ENCODE measurements at places on chromosomes 4 and X.

- DNase-seq, result no peak
Measured at GRCh38 chr4:89836897-89837384, at the start of gene SNCA. SNCA (minus strand) TSS chr4:89837161; CDS start chr4:89835667, 1,494 bp downstream.

- no peak for DNase-seq
Measured at GRCh38 chr4:183515411-183515810, 10.6 kb downstream of the ING2 start.

DNA sequence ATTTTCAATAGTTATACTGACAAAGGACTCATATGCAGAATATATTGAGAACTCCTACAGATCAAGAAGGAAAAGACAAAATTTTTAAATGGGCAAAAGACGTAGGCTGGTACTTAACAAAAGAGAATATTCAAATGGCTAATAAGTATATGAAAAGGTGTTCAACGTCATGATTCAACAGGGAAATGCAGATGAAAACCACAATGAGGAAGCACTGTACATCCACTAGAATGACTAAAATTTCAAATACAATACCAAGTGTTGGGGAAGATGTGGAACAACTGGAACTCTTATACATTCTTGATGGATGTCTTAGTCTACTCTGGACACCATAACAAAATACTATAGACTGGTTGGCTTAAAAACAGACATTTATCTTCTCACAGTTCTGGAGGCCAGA is 1.3 kb upstream of the MRFAP1L1 start:
- no peak for DNase-seq

DNA sequence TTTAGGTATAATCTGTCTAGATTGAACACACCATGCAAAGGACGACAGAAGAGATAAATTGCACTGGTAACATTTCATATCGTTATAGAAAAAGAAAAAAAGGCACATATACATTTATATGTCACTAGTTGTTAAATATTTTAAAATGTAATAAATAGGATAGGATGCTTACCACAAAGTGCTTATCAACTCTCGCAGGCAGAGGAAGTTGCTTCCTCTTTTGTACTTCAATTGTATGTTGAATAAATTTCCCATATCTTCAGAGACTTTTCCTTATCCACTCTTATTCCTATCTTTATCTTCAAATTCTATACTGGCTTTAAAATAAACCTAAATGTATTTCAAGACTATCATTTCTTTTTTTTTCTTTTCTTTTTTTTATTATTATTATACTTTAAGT is 163.3 kb upstream of the SPOCK3 start:
- DNase-seq, result no peak

- DNase-seq, result no peak
Measured at GRCh38 chrX:29671421-29671820, 543.9 kb upstream of the MAGEB2 start.

DNA sequence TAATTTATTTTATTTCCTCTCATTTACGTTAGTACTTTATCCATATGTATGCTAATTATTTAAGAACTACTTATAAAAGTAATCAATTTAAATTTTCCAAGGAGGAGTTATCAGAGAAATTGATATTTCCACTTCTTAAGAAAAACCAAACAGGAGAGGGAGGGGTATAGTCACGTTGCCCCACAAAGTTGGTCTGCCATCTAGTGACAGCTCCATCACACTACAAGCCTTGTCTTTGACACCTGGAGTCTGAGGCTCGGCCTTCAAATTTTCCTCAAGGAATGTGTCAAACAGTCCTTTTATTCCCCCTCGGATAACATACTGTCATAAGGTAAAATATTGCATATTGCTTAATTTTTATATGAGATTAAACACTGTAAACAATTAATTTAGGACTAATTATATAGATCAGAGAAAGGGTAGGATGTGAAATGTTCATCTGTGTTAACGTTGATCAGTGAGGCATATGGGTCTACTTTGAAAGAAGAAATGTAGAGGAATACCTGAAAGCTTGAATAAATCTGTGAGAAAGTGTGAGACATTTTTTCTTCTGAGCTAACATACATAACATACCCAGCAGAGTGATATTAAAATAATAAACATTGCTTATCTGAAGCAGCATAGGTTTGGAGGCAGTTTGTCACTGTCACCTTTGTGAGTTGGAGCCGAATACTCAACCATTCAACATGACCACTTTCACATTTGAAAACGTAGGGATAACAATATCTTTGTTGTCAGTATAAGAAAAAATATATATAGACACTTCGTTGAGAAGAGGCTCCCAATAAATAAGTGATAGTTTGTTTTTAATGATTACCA is 114.4 kb downstream of the GLRA3 start:
- DNase-seq, result peak; percentile 31

DNA sequence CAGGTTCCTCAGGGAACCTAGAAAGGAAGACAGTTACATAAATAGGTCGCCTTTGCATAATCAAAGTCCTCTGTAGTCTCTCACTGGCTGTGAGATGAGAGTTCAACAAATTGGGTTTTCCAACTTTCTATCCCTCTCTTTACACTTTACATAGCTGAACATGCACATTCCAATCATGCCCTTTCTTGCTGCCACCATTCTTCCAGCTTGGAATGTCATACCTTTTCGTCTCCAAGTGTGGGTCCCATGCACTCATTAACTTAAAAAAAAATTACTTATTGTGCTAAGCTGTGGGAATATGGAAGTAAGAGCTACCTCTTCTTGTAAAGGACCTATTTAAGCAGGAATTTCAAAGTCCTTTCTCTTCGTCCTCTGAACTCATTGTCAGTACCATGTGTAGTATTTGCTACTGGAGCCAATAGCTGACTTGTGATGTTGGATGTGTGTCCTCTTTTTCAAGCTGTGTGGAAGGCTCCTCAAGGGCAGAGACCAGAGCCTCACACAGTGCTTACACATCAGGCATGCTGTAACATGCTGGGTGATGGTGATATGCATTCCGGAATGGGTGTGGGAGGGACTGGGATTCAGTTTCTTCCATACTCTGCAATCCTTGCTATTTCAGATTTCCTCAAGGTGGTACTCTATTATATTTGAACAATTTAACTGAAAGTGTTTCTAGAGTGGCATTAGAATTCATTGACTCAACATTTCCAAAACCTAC is 7.1 kb downstream of the ENOPH1 start:
- no peak for DNase-seq

DNA sequence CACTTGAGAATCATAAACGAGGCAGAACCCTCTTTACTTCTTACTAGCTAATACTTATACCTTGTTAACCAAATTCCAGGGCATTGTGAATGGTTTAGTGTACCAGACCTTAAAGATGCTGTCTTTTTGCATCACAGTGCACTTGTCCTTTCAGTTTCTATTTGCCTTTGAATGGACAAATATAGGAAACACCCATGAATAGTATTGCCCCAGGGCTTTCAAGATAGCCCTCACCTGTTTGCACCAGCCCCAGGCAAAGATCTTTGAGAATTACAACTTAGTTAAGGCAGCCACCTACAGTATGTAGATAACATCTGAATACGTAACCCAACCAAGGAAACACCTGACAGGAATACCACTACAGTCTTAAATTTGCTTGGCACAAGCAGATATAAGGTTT is 60.8 kb upstream of the CT45A1 start:
- no peak for DNase-seq

DNA sequence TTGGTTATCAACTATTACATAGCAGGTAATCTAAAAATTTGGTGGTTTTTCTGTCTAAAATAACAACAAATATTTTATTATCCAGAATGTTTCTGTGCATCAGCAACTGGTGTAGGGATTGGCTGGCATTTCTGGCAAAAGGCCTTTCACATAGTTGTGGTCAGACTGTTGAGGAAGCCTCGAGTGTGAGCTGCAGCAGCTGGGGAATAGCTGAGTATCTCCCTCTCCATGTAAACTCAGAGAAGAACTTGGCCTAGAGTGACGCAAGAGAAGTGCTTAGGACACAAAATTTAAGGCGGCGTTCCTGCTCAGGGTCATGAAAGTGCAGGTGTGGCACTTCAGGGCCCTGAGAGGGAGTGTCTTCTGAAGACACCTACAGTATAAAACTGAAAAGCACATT is 558.9 kb downstream of the SPOCK3 start:
- DNase-seq, result no peak

- DNase-seq, result no peak
Measured at GRCh38 chr4:184420402-184420801, 53.9 kb downstream of the IRF2 start.

Measured in neuronal stem cell (in vitro differentiated cells).